ENCODE measurements at places on chromosomes 7 and 10.

- DNase-seq, result no peak
Observed at GRCh38 chr7:1236132-1236661, 3.5 kb downstream of the UNCX start.

DNA sequence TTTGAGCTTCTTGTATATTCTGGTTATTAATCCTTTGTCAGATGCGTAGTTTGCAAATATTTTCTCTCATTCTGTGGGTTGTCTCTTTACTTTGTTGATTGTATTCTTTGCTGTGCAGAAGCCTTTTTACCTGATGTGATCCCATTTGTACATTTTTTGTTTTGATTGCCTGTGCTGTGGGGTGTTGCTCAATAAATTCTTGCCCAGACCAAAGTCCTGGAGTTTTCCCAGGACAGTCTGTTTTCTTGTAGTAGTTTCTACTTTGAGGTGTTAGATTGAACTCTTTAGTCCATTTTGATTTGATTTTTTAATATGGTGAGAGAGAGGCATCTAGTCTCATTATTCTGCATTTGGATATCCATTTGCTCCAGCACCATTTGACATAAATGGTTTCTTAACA, 588.7 kb upstream of the MBL2 start:
- no peak for DNase-seq

DNA sequence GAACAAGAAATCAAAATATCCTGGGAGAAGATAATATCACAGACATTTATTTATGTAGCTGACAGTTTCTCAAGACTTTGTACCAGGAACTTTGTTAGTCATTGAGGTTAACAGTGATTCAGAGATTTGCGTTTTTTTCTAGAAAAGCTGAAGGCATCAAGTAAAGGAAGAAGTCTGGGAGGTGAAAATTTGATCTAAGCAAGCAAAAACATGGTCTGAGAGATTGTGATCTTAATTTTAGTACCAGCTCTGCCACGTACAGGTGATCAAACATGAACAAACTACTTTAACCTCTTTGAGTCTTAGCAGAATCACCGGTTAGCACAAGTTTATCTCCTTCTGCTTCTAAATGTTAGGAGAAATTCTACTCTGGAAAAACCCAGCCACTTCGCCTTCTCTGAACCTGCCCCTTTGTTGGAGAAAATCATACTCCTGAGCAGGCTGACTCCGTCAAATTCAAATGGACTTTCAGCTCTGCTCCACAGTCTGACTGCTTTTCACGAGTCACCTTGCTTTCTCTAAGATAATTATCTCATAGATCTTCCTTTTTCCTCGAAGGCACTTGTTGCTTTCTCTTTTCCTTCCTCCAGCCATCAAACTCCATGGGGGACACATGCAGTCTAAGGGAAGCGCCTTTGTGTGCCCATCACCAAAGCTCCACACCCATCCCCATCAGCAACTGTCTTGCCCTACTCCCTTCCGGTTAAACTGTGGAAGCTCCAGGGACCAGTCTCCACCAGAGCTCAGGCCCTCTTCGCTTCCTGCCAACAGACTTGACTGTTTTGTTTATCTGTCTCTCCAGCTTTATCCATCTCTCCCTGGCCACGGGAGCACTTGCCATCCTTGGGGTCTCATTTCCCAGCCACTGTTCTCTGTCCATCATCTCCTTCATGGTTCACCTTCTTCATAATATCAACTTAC, 86.3 kb downstream of the PRKCQ start:
- peak; percentile 56 for DNase-seq

GRCh38 chr10:103265717-103266329, 11.1 kb upstream of the INA start:
- DNase-seq, result peak; percentile 38

GRCh38 chr10:35876248-35876647, 234.2 kb upstream of the FZD8 start:
- peak; percentile 89 for DNase-seq

DNA sequence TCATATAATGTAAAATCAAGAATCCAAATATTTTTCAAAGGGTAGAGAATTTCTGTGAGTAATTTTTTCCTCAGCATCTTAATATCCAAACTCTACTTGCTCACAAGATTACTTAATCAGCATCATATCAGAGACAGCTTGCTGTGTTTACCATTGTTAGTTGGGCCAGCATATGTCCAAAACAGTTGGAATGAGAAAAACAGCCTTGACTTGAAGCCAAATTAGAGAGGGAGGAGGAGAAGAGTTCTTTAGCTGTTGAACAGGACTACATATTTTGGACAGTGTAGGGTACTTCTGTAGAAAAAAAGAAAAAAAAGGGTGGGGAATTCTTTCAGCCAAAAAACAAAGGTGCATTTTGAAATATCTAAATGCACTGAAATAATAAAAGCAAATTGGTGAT, 69.8 kb downstream of the HDAC9 start:
- DNase-seq, result no peak

GRCh38 chr7:3691478-3692158, 390.6 kb downstream of the SDK1 start:
- DNase-seq, result no peak

GRCh38 chr7:28017372-28017771, 163.2 kb downstream of the JAZF1 start:
- peak; percentile 39 for DNase-seq

DNA sequence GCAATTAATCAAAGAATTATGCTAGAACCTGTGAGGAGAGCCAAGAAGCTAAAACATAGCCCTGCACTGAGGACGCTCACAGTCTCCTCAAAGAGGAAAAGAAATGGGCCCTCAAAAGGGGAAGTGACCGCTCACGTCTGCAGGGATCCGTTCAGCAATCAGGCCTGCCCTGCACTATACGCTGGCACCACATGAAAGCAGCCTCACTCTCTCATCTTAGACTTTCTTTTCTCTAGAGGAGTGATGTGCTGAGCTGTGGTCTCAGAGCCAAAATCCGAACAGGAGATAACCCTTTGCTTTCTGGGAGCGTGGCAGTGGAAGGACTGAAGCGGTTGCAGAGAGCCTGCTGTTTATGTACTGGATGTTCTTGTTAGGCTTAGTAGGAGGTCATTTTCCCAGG, 6.3 kb upstream of the IL2RA start:
- DNase-seq, result no peak

DNA sequence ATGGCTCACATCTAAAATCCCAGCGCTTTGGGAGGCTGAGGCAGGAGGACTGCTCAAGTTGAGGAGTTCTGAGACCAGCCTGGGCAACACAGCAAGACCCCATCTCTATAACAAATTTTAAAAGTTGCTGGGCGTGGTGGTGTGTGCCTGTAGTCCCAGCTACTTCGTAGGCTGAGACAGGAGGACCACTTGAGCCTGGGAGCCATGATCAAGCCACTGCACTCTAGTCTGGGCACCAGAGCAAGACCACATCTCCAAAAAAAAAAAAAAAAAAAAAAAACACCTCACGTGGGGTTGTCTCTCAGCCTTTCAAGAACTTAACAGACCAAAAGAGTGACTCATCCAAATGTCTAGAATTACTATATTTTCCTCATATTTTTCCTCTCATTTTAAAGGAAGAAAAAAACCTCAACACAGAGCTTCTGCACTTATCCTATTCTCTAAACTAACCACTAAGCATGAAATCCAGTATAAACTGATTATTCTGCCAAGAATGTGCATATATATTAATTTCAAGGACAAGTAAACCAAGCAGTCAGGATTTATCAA, 46.3 kb downstream of the CUL2 start:
- DNase-seq, result no peak

DNA sequence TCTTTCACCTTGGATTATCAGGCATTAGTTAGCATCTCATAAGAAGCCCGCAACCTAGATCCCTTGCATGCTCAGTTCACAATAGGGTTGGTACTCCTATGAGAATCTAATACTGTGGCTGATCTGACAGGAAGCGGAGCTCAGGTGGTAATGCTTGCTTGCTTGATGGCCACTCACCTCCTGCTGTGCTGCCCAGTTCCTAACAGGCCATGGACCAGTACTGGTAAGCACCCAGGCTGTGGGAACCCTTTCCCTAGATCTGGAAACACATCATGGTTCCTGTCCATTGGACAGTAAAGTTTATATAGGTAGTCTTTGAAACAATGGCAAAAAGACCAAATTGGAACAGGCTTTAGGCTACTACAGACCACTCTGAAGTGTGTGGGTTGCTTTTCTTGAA, 9.4 kb upstream of the CTTNBP2 start:
- DNase-seq, result no peak

DNA sequence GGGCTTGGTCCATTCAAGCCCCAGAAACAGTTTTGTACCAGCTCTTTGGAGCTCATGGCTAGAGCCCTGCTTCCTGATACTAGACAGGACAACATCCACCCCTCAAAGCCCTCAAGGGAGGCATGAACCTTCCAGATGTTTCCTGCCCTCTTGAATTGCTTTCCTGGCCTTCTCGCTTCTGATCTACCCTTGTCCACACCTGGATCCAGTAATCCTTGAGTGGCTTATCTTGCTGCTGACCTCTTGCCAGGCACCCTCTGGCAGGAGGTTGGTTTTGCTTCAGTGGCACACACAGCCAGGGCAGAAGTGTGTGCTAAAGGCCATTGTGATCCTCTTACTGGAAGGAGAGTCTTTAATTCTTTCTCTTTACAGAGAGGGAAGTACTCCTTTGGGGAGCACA, 495.8 kb downstream of the PLXNA4 start:
- DNase-seq, result no peak

DNA sequence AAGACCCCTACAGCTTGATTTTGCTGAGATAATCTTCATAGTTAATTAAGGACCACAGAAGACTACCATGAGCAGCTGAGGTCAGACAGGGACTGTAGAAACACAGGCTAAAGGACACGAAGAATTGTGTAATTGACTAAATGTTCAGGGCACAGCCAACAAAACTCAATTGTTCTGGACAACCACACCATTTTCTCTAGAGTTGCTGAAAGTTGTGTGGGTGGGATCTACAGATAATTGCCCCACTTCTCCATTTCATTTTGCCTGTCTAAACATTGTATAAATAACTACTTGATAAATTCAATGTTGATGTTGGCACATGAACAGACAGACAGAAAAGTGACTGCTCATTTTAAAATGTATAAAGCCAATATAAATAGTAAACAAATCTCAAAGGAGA, 39.0 kb upstream of the SLC16A12 start:
- no peak for DNase-seq

DNA sequence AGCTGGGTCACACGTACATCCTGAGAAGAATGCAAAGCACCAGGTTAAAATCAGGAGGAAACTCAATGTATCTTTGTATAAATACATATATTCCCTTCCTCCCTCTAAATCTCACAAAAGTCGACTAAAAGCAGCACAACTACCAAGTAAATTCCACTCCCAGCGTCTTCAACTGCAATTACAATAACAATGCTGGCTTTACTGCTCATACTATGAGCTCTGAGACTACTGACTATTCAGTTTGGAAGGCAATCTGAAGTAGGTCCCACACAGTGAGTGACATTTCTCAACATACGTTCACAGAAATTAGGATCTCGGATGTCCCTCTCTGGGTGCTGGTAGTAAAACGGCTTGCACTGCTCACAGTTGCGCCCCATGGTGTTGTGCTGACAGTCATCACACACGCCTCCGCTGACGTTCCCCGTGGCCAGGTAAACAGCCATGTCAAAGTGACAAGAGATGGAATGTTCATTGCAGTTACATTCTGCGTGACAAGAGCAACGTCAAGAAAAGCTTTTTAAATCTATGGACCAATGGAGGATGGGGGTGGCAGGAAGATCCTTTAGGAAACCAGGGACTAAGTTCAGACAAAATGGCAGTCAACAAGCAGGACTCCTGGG, 27.5 kb downstream of the LAMB1 start:
- DNase-seq, result no peak

GRCh38 chr10:99768556-99768955, 13.9 kb upstream of the ABCC2 start:
- DNase-seq, result no peak

DNA sequence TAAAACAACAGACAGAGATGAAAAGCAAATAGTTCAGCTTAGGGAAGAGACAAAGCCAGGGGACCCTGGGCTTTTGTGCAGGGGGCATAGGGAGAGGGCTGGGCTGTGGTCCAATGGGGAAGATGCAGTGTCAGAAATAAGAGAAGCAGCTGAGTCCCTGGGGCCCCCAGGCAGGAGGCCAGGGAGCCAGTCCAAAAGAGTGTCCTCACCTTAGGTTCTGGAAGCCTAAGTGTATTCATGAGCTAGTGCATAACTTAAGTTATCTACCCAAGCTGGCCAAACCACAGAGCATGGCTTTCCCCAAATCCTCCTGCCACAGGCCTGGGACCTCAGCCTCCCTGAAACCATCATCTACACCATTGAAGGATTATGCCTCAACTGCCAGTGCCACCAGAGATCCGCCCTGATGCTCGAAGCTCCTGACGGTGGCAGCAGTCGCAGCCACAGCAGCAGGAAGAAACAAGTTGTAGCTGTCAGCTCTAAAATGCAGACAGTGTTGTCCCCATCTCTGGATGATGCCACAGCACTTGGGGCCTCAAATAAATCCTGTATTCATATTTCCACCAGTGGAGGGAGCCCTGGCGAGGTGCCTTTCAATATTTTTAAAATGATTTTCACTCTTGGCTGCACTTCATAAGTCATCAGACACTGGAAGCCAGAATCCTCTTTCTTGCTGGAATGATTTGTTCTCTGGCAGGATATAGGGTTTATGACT, 574.6 kb downstream of the GRID1 start:
- DNase-seq, result peak; percentile 28

DNA sequence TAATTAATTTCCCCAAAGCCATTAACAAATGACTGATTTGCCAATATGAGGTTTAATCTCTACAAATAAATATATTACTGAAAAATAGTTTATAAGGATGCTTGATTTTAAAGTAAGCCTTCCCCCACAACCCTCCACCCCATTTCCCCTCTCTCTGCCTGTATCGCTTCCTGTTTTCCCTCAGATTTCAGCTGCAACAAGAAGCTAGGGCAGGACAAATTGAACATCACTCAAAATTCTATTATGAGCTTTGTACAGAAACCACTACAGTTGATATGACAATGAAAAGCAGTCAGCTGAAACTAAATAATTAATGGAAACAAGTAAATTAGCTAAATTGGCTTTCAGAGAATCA, 109.0 kb upstream of the SP4 start:
- no peak for DNase-seq

- no peak for DNase-seq
Observed at GRCh38 chr7:81370822-81371221, 399.0 kb downstream of the HGF start.

- DNase-seq, result peak; percentile 43
Observed at GRCh38 chr7:43586251-43586900, 3.5 kb downstream of the STK17A start.

- peak; percentile 96 for DNase-seq
Observed at GRCh38 chr10:112811741-112812551, 138.1 kb upstream of the TCF7L2 start.

Data from kidney glomerular epithelial cell (primary cell).